Germinal center (tissue), 1 donor: ENCODE measurements at places on chromosomes 4 and X.
A peak's percentile ranks its signal among the peaks of the same experiment; 100 is the strongest.

- DNase-seq: peak; percentile 64
These were observed 28.1 kb upstream of the MAN2B2 start for GRCh38 chr4:6546681-6547447.

DNA sequence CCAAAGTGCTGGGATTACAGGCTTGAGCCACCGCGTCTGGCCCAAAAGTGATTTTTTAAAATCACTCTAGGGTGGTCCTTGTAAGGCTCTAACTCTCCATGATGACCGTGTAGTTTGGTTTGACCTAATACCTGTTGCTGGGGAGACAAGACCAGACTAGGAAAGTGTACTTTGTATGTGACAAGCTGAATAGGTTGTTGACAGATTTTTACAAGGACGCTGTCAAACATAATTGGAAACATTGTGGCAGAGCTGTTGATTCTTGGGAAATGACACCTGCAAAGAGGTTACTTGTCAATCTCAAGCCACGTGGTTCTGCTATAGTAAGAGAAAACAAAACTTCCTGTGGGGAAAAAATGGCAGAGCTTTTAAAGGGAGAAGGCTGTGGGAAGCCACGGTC is 802.4 kb upstream of the HS3ST1 start:
- DNase-seq: no peak

DNA sequence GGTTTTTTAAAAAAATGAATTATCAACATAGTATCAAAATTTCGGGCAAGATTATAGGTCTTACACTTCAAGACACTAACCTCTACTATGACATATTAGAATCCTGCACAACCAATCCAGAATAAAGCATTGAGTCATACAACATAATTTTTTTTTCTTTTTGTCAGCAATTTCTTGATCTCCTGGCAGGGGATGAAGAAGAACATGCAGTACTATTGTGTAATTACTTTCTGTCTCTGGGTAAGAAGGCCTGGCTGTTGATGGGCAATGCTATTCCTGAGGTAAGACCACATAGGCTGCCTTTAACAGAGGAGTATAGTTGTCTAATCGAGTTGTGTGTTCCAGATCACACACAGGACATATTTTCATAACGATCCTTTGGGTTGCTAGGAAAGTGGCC is 67.5 kb downstream of the FBXL5 start:
- no peak for DNase-seq

DNA sequence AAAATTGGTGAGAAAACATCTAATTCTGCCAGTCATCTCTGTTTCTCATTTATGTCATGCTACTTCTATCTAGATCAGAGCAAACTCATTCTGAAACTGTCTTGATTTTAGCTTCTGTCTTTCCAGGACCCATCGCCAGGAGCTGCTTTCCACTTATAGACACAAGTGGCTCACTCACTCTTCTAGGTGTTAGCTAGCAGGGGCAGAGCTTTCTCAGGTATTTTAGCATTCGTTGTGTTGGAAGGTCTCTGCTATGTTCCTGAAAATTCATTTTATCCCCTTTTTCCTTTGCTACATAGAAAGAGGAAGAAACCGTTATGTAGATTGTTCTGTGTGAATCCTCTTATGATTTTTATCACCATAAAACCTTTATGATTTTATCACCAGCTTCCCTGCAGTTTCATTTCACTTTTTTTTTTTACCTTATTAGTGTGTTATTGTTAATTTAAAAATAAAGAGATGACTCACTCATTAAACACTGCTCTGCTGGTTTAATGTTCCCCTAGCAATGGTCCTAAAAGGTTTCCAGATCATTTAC is 246.6 kb upstream of the AADAT start:
- no peak for DNase-seq

DNA sequence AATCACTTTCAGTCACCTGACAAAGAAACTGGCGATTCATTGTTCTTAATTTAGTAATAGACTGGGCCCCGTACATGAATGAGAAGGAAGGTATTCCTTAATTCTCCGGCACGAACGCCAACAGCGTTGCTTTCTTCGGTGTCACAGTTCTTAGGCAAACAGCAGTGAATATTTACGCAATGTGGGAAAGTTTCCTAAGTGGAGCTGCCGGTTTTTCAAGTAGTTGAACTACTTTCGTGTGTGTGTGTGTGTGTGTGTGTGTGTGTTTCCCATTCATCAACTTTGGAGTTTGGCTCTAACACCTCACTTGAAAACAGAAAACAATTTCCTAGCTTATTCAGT is 651 bp downstream of the NXT2 start:
- DNase-seq: no peak

GRCh38 chr4:2364654-2365053 is 53.8 kb downstream of the ZFYVE28 start:
- no peak for DNase-seq
